CD4-positive, alpha-beta T cell treated with Interleukin-10 for 1 hour (primary cell): ENCODE measurements at places on chromosomes 6 and 20.

GRCh38 chr6:52672412-52673025 lies 1.6 kb downstream of the TMEM14A start:
- DNase-seq, result no peak

- no peak for DNase-seq
Observed at GRCh38 chr6:154830771-154831170, 97.6 kb downstream of the SCAF8 start.

- no peak for DNase-seq
Observed at GRCh38 chr20:43355610-43356009, 102.1 kb upstream of the SRSF6 start.

GRCh38 chr20:3997446-3997845 lies 17.9 kb downstream of the RNF24 start:
- no peak for DNase-seq

- DNase-seq, result no peak
Observed at GRCh38 chr6:140581601-140582000, 1207.2 kb upstream of the CITED2 start.

GRCh38 chr6:169962604-169963469 lies 211.4 kb downstream of the ERMARD start:
- no peak for DNase-seq

GRCh38 chr6:16440636-16441212 lies 202.3 kb downstream of the GMPR start:
- peak; percentile 54 for DNase-seq

GRCh38 chr6:12911427-12911826 lies 194.9 kb downstream of the PHACTR1 start:
- DNase-seq, result peak; percentile 7

DNA sequence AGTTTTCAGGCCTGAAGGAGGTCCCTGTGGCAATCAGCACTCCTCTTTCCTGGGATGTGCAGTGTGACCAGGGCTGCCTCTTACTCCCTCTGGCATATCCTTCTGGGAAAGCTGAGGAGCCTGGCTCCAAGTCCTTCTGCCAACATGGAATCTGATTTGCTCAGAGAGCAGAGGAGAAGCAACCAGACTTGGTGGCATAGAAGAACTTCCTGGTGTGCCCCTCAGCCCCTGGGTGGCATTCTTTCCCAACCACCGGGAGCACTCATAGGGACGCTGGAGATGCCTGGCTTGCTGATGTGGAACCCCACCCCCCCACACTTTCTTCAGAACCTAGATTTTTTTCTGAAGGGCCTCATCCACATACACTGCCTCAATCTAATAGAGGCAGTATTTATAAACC lies 107.6 kb upstream of the TRAF3IP2 start:
- no peak for DNase-seq

DNA sequence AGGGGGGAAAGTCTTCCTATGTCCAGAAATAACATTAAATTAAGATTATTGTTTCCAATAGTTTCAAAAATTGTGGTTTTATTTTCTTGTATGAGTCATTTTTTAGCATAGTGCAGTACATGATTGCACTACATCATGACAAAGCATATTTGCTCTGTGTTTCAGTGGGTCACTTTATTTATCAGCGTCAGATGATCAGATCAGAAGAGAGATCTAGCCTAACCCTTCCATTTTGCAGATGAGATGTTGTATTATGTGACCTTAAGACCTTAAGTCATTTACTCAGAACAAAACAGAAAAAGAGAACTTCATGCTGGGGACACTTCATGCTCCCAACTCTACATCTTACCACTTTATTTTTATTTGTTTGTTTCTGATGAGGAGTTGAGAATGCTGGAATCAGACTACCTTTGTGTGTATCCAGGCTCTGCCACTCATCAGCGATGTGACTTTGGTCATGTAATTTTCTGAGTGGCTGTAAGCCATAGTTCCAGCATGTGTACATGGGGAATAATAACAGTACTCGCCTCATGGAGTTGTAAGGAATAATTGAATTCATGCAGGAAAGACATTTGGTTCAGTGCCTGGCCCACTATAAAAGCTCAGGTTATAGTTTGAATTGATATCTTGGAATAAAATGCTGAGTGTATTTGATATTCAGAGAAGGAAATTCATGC lies 13.5 kb downstream of the EYA4 start:
- no peak for DNase-seq

GRCh38 chr6:77089776-77090175 lies 373.5 kb downstream of the HTR1B start:
- DNase-seq, result no peak

GRCh38 chr20:20763650-20764049 lies 51.2 kb upstream of the RALGAPA2 start:
- no peak for DNase-seq

GRCh38 chr20:20410678-20411077 lies 42.8 kb downstream of the INSM1 start:
- DNase-seq, result no peak

- no peak for DNase-seq
Observed at GRCh38 chr6:163883984-163884383, 469.5 kb downstream of the QKI start.

GRCh38 chr6:166683477-166683876 lies 56.4 kb upstream of the RPS6KA2 start:
- no peak for DNase-seq
